Lung microvascular endothelial cell (primary cell): ENCODE measurements at places on chromosomes 4 and X.

DNA sequence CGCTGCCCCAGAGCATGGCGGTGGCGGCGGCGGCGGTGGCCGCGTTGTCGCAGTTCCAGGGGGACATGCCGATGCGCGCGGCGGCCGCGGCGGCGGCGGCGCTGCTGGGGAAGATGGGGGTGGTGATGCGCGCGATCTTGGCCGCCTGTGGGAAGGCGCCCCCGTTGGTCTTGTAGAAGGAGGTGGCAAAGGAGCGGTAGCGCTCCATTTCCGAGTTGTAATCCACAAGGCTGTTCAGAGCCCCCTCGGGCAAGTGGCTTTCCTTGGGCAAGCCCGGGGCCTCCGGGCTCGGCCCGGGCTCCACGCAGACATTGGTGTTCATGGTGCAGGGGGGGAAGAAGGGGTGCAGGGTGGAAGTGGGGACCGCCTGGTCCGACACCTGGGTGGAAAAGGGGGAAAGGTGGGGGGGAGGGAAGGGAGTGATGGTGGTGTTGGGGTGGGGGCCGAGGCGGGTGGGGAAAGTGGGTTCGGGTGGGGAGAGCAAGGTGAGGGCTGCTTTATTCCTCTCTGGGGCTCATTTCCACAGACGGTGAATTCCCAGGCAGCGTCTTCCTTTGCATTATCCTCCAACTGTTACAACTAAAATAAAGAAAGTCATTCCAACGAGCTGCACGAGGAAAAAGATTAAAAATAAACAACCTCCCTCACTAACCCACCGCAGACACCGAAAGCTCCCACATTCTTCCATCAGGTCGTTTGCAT is 3.1 kb downstream of the CXXC4 start:
- peak; percentile 16 for DNase-seq

DNA sequence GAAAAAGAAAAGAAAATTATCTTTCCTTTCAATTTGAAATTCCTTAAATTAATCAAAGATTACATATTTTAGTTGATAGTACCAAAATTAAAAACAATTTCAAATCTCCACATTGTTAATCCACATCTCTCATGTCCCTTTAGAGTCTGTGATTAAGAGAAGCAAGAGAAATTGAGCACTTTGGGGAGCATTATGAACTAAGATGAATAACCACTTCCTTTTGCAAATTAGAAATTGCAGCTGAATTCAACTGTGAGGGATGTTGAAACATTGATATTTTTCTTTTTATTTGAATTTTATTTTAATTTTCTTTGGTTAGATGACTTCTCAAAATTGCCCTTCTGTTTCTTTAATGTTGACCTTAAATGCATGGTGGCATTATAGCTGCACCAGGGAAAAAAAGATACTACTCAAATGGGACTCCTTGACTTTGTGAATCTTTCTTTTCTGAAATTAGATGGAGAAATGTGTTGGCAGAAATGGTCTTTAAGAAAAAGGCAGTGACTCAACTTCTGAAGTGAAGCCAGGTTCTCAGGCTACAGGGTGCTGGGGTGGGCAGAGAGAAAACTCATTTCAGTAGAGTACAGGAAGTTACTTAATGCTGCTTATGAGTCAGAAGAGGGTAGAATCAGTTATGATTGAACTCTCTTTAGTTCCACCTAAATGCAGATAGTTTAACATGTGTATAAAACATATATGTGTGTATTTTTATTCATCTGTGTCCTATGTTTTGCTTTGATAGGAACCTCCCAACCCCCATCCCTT is 92.0 kb upstream of the TNIP3 start:
- peak; percentile 89 for DNase-seq

- peak; percentile 96 for DNase-seq
These were observed 58.8 kb downstream of the RHOH start for GRCh38 chr4:40255393-40256281.

DNA sequence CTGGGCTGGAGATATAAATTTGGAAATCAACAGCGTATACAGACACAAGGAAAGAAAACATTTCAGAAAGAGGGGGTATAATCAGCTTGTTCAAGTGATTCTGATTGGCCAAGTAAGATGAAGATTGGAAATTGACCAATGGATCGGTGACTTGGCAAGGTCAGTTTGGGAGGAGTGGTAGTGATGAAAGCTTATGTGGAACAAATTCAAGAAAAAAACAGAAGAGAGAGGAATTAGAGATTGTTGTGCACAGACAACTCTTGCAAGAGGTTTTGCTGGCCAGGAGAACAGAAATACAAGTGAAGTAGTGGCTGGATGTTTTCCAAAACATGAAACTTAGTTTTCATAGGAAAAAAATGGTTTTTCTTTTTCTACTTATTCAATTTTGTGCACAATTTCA is 16.3 kb downstream of the CD38 start:
- no peak for DNase-seq

DNA sequence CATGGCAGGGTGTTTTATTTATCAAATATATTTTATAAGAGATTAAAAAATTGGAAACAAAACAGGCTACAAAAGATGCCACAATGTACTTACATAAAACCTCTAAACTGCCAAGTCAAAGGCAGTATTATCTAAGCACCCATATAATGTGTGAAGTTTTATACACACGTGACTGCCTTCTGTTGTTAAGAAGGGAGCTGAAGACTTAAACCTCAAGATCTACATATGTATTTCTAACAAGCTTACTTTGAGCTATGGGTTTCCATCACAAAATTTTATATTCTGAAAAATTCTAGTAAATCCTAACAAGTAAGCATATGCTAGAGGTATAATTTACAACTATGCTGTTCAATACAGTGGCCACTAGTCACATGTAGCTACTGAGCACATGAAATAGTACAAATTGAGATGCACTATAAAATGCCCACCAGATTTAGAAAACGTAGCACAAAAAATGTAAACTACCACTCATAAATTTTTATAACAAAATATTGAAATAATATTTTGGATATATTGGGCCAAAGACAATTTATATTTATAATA is 9.8 kb downstream of the ATP8A1 start:
- DNase-seq = no peak

GRCh38 chr4:36966756-36967460 is 277.6 kb upstream of the NWD2 start:
- DNase-seq = no peak

- DNase-seq = no peak
These were observed 334.4 kb downstream of the SPRY1 start for GRCh38 chr4:123731035-123731434.

GRCh38 chr4:153223930-153224329 is 19.7 kb downstream of the TRIM2 start:
- peak; percentile 71 for DNase-seq

DNA sequence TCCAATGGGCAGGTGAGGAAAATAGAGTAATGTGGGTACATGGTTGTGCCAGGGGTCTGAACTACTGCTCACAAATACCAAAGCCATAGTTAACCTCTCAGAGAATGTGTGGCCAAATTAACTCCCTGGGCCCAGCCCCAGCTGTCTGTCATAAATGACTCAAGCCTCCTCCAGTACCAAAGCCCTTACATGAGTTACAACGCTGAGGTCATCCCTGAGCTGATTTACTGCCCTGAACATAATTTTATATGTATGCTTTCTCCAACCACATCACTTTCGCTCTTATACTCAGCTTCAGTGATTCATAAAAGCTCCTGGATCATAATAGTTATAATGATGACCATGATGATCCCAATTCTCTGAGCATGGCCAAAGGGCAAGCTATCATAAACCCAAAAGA is 283.9 kb downstream of the NKX6-1 start:
- no peak for DNase-seq

DNA sequence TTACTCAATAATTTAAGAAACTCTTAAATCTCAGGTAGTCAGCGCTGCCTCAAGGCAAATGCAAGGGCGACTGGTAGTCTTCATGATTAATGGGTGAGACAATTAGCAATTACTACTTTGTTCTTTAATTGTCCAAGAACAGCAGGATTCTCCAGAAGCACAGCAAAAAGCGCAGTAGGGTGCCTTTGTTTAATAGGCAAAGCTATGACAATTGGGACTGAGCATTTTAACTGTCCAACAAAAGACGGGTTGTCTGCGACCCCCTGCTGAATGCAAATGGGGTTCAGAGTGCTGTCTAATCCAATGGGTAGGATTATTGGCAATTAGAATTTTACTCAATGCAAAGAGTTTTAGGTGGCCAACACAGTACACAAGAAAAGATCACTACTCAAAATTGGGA is 286.1 kb downstream of the CHIC1 start:
- no peak for DNase-seq

- DNase-seq = peak; percentile 53
These were observed 103.9 kb downstream of the SYTL5 start for GRCh38 chrX:38110231-38110630.

DNA sequence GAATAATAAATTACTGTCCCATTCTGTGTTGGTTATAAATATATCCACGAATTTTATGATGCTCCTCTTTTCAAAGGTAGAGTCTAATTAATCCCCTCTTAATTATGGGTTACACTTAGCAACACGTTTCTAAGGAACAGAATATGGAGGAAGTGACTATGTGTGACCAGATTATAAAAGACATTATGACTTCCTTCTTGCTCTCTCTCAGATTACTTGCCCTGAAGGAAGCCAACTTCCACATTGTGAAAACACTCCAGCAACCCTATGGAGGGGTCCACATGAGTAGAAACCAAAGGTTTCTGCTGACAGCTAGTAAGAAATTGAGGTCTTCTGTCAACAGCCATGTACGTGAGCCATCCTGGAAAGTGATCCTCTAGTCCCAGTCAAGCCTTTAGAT is 59.3 kb downstream of the WDFY3 start:
- no peak for DNase-seq

DNA sequence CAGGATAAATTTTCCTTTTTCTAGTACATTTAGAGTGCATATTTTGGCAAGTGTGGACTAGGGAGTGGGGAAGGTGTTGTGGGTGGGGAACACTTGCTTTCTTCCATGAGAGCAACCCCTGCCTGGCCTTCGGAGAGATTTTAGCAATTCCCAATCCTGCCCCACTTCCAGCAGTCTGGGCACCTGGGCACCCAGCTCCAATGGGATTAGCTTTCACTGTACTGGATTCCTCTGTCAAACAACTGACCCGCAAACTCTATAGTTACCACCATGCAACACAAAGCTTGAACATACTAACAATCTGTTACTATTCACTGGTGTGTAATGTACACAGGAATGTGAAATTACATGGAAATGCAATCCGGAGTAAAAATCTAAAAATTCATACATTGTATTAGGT is 50.3 kb downstream of the SH3RF1 start:
- no peak for DNase-seq

GRCh38 chrX:26670521-26670920 is 454.6 kb downstream of the MAGEB5 start:
- DNase-seq = no peak

- no peak for DNase-seq
These were observed 394.7 kb downstream of the PDGFC start for GRCh38 chr4:156576946-156577345.

DNA sequence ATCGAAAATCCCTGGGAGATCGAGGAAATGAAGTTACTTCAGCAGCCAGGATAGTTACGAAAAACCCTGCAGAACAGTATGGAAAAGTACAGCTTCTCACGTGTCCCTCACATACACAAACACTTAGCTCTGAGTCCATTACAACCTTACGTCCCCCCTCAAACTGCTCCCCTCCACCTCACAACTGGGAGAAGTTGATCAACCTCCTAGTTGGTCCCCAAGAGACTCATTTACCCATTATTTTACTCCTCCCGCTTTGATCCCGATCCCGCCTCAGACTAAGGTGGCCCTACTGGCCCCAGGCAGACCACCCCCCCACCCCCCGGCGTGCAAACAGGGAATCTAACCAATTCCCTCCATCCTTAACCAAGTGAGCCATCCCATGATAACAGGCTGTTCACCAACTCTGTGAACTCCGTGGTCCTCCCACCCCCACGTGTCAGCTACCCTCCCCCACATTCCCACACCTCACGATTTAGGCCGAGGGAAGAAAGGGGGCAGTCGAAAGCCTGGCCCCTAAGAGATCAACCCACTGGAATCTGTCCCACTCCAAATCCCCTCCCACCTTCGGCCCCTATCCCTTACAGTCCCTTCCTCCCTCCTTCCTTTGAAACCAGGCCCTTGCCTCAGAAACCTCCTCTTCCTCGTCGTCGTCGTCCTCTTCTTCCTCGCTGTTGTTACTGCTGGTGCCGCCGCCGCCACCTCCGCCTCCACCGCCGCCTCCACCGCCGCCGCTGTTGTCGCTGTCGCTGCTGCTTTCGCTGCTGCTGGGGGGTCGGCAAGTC is 755 bp downstream of the ANKRD17 start:
- peak; percentile 41 for DNase-seq

GRCh38 chr4:38872620-38873019 is 5.0 kb downstream of the FAM114A1 start:
- peak; percentile 62 for DNase-seq

DNA sequence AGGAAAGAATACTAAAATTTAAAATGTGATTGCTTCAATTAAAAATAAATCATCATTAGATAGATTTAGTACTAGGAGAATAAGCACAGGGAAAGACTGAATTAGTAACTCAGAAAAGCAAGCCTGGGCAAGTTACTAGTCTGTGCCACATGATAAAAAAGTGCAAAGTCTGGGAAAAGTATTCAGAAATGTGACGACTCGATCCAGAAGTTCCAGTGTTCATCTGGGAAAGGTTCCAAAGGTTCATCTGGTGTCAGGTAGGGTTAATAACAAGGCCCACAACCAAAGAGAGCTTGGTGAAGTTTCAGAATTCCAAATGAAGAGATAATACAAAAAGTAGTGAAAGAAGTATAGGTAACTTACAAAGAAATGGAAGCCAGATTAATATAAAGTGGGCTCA is 78.3 kb upstream of the ARSJ start:
- DNase-seq = no peak

DNA sequence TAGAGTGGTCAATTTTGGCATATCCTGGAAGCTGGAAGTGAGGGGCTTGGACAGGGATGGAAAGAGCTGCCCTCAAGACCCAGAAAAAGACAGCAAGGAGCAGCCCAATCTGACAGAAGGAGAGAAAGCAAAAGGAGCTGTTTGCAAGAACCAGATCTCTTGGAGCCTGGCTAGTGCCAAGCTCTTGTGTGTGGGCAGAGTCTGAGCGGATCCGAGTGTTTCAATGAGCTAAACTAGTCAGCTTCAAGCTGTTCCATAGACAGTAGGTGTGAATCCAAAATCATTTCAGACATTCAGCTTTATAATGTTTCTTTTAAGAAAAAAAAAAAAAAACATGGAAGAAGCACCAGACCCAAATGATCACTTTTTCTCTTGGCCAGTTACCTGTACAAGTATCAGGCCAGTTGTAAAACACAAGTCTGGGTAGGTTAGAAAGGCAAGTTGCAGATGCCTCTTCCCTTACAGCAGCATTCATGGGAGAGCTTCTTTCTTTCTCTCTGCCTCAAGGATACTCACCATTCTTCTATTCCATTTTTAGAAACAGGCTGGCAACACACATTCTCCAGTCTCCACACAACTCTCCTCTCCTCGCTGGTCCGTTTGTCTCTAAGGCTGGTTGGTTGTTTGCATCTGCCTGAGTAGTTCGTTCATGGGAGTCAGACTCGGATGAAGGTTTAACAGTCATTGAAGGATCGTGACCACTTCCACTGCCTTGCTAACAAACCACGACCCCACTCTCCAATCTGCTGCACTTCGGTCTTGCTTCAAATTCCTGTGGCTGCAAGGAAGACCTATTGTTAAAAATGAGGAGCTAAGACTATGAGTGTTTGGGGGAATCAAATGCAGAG is 105.2 kb upstream of the GATB start:
- no peak for DNase-seq

GRCh38 chr4:42641656-42642055 is 15.2 kb downstream of the ATP8A1 start:
- no peak for DNase-seq

- DNase-seq = peak; percentile 46
These were observed 559.0 kb upstream of the AMOT start for GRCh38 chrX:113399506-113400192.

- no peak for DNase-seq
These were observed 458.7 kb downstream of the FAT4 start for GRCh38 chr4:125773502-125773901.
